Stimulated activated CD4-positive, alpha-beta T cell treated with anti-CD3 and anti-CD28 coated beads, Interleukin-1b, Interleukin-23, amount 100 ng/mL, for 48 hours (primary cell): ENCODE measurements at places on chromosomes 6 and 20.
A peak's percentile ranks its signal among the peaks of the same experiment; 100 is the strongest.

- no peak for DNase-seq
These were observed 290.2 kb downstream of the BTBD3 start for GRCh38 chr20:12207875-12208274.

- no peak for DNase-seq
These were observed 231.6 kb upstream of the MYLIP start for GRCh38 chr6:15897063-15897876.

- DNase-seq: peak; percentile 10
These were observed 9.1 kb upstream of the ZNF133 start for GRCh38 chr20:18279242-18279641.

- DNase-seq: no peak
These were observed 1066.3 kb upstream of the MAP3K7 start for GRCh38 chr6:91653076-91653723.

- peak; percentile 22 for DNase-seq
These were observed 770 bp downstream of the TCF19 start for GRCh38 chr6:31158863-31159855.

DNA sequence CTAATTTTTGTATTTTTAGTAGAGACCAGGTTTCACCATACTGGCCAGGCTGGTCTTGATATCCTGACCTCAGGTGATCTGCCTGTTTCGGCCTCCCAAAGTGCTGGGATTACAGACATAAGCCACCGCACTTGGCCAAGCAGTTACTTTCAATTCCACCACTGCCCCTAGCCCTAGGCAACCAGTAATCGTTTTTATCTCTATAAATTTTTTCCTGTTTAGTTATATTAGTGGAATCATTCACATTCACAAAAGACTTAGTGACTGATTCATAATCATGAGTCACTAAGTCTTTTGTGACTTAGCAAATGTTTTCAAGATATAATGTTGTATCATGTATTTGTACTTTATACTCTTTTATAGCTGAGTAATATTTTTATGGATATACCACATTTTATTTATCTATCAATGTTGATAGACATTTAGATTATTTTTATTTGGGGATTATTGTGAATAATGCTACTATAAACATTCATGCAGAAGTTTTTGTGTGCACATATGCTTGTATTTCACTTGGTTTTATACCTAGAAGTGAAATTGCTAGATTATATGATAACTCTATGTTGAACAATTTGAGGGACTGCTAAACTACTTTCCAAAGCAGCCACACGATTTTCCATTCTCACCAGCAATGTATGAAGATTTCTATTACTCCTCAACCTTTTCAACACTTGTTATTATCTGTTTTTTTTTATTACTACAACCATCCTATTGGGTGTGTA lies 421.4 kb upstream of the ID4 start:
- DNase-seq: no peak

DNA sequence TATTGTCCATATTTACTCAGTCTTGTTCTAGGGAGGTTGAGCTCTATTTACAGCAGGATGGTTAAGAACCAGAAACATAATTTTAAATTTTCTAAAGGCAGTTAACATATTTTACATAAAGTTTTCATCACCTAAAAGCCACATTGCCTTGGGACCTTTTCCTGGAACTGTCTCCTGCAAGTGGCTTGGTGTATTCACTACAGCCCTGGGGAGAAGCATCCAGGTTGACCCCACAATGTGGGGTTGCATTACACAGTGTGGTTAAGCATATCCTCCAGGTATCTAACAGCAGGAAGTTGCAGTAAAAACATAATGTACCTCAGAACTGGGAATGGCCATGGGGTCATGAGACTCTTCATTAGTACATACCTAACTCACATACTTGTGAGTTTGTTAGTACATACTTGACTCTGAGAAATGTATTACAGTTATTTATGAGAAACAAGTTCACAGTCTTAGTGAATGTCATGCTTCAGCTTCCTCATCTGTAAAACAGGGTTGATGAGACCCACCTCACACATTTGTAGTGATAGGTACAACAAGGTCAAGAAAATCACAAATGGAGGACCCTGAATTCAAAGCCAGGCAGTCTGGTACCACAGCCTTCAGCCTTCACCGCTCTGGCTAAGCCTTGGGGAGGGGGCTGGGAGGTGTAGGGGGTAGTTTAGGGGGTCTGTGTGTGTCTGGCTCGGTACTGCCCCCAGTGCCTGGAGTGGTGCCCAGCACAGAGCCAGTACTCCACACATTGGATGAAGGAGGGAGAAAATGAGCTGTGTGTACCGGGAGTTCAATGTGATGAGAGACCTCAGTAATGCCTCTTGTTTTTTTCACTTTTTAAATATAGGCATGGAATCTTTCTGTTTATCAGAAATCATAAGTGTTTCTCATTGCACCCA lies 52.9 kb downstream of the KAT14 start:
- no peak for DNase-seq

GRCh38 chr20:52342913-52343312 lies 151.3 kb upstream of the ZFP64 start:
- DNase-seq: no peak

DNA sequence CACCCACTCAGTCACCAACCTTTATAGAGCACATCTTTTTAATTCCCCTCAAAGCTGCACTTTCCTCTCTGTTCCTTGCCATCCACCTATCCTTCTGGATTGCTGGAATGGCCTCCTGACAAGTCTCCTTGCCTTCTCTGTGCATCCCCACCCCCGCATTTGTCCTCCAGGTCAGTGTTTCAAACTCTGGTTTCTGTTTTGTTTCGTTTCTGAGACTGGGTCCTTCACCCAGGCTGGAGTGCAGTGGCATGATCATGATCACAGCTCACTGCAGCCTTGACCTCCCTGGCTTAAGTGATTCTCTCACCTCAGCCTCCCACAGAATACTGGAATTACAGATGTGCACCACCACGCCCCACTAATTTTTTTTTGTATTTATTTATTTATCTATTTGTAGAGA lies 96.2 kb downstream of the PLCB1 start:
- no peak for DNase-seq

GRCh38 chr20:57055345-57055744 lies 211.1 kb downstream of the BMP7 start:
- DNase-seq: no peak

- DNase-seq: no peak
These were observed 2.1 kb downstream of the FOXS1 start for GRCh38 chr20:31843288-31843687.

GRCh38 chr6:22036699-22037098 lies 260.1 kb downstream of the PRL start:
- no peak for DNase-seq

DNA sequence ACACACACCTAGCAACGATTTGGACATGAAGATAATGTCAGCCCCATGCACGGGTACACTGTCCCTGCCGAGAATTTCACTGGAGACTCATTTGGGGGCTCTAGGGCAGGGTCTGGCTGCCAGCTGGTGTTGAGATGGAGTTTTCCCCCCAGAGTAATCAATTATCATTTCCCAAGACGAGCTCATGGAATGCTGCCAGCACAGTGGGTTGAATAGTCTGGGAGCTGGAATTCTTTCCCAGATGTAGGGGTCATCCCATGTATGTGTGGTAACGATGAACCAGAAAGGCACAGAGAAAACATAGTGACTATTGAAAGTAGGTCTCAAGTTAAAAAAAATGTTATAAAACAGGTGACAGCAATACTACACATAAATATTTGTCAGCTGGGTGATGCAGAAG lies 579.9 kb downstream of the MAFB start:
- no peak for DNase-seq

DNA sequence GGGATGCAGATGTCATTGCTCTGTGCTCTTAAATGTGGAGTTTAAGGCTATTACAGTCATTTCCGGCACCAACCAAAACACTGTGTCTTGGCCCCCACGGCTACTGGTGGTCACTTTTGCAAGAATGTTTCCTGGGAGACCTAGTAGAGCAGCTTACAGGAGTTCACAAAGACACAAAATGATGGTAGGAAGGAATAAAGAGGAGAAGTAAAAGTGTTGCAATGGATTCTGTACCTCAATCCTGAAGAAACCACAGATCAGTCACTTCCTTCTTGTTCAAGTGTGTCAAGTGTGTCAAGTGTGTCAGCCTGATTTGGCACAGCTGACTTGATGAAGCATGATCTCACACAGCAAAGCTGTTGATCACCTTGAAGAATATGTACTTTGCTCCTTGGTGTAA lies 344.0 kb downstream of the PLCB1 start:
- no peak for DNase-seq

GRCh38 chr6:10136636-10137035 lies 278.2 kb downstream of the TFAP2A start:
- DNase-seq: no peak

DNA sequence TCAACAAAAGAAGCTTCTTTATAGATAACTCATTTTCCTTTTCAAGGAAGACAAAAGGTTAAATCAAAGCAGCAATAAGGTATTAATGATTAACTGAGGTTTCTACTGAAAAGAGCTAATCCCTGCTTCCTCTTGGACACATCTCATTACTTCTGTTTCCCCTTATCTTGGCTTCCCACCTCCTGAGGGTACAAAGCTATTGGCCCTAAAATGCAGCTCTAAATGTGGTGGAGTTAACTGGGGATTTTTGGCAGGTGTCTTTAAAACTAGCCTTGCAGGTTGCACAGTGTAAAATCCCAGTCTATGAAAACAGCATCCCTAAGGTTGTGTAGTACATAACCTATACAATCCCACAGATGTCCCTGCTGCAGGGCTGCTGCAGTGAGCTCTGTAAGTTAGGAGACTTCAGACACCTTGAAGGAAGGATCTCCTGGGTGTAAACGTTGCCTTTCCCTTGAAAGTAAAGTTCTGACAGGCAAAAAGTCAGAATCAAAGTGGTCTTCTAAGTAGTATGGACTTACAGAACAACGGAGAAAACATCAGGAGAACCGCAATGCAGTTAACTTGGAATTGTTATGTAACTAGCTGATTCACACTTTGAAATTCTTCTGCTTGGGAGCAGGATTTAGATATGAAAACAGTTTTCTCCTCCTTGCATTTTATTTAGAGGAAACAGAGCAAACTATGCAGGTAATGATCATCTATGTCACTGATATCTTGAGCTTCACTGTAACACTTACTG lies 71.7 kb upstream of the TRAF3IP2 start:
- DNase-seq: no peak

- no peak for DNase-seq
These were observed 8.9 kb downstream of the CYP21A2 start for GRCh38 chr6:32047084-32047478.

DNA sequence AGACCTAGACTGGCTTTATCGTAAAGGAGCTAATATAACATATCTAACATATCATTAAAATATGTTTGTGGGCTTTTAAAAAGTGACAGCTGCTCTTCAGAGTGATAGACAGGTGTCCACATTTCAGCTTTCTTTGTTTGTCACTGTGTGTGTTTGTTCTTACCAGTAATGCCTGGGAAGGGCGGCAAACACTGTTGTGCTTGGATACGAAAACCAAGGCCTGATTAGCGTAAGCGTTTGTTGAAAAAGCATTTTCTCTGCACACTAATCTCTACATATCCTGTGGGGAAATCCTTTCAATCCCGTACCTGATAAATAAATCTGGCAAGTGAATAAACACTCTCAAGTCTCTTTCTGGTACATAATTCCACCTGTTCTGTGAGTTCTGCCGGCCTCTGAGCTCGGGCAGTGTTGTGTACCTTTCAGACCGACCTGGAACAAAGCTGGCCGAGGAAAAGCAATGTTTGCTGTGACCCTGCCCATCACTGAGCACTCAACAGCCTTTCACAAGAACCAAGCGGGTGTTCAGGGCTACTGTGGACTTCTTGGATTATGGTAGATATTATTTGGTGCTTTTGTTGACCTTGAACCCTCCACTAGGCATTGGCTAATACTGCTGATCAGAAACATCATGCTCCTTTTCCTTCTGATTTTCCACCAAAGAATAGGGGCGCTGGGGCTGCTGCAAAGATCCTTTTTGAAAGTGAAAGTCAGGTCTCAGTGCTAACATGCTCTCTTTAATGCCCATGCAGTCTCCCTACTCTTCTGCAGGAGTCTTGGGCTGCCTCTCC lies 100.4 kb downstream of the CD83 start:
- no peak for DNase-seq

GRCh38 chr20:32462900-32463641 lies 104.9 kb downstream of the ASXL1 start:
- DNase-seq: no peak

GRCh38 chr6:3186974-3187382 lies 29.6 kb upstream of the TUBB2A start:
- no peak for DNase-seq

- peak; percentile 47 for DNase-seq
These were observed 3.7 kb upstream of the NEDD9 start for GRCh38 chr6:11236076-11236750.

DNA sequence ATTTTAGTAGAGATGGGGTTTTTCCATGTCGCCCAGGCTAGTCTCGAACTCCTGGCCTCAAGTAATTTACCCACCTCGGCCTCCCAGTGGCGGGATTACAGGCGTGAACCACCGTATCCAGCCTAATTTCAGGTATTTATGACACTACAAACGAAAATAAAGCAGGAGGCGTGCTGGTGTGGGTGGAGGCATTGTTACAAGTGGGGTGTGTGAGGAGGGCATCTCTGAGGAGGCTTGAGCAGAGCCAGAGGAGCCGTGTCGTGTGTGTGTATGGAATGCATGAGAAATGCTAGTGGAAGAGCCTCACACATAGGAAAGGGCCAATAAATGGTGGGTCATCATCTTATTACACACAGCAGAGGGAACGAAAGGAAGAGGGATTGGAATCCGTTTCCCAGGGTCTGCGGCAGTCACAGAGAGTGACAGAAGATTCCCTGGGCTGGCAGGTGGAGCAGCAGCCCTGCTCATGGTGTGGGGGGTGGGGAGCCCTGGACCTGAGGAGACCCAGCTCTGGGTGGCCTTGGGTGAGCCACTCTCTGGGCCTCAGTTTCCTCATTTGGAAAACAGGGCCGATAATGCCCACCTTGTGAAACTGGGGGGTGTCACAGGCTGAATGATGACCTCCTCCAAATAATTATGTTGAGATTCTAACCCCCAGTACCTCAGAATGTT lies 17.2 kb upstream of the PEDS1 start:
- no peak for DNase-seq

- DNase-seq: no peak
These were observed 16.8 kb downstream of the SCML4 start for GRCh38 chr6:107807196-107807811.

GRCh38 chr6:1659816-1660215 lies 50.1 kb downstream of the FOXC1 start:
- no peak for DNase-seq

- DNase-seq: peak; percentile 4
These were observed 810 bp downstream of the MRPL18 start for GRCh38 chr6:159790956-159791598.

- DNase-seq: no peak
These were observed 31.3 kb upstream of the ZSCAN23 start for GRCh38 chr6:28474441-28475219.

- DNase-seq: no peak
These were observed 118.1 kb downstream of the MYB start for GRCh38 chr6:135299256-135299655.

DNA sequence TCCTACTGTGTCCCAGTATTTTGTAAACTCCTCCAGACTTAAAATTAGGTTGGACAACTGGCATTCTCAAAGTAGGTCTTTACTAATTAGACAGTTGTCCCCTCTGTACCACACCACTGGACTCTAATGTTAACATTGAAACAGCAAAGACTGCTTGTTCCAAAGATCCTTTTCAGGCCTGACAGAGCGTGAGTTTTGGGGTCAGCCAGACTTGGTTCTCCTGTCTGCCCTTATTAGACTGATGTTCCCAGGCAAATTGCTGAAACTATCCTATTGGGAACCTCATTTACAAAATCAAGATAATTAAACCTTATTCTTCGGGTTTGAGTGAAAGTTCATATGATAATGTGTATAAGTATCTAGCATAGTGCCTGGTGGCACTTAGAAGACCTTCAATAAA lies 3.7 kb upstream of the BICRAL start:
- no peak for DNase-seq
